ENCODE measurements at places on chromosomes 16 and 17.
A peak's percentile ranks its signal among the peaks of the same experiment; 100 is the strongest.

GRCh38 chr16:88911136-88911945, 44.9 kb upstream of the PABPN1L start:
- no peak for DNase-seq

- DNase-seq, result no peak
Measured at GRCh38 chr17:80926591-80927250, 64.9 kb upstream of the CHMP6 start.

GRCh38 chr16:75244844-75245758, 6.3 kb downstream of the BCAR1 start:
- peak; percentile 81 for DNase-seq

GRCh38 chr16:450785-451512, 25.5 kb downstream of the RAB11FIP3 start:
- DNase-seq, result no peak

- no peak for DNase-seq
Measured at GRCh38 chr16:73871088-73871733, 425.4 kb upstream of the PSMD7 start.

DNA sequence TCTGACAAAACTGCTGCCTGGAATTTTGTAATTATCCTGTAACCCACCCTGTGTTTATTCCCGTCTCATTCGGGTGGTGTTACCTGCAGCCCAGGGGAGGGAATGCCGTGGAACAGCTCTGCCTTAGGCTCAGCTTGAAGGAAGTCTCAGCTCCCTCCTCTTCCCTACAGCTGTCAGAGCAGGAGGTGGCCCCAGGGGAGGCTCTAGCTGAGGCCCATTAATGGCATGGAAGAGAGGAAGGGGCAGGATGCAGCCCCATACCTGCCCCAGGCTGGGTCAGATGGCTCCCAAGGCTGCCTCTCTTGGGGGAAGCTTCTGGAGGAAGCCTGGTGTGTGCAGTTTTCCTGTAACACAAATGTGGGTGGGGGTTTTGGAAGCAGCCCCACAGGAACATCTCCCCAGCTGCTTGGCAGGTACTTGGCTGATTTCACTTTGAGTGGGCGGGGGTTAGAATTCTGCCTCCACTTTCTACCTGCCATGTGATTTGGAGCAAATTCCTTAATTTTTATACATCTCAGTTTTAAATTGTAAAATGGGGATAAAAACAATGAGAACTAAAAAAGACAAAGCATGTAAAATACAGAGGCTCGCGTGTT, 103.9 kb downstream of the MGAT5B start:
- no peak for DNase-seq

DNA sequence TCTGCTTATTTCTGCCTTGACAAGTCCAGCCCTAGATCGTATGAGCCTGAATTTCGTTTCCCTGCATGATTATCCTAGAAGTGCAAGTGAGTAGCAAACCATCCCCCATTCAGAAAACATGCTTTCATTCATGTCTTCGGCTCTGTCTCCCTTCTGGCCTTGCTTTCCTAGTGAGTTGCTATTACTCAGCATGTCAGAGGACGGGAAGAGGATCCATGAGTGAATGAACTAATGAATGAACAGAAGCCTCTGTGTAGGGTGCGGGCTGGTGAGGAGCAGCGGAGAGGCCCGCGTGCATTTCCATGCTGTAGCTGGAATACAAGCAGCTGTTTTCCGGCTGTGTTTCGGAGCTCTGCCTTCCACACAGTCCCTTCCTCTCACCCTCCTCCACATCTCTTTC, 155.7 kb upstream of the NOL11 start:
- DNase-seq, result no peak

- no peak for DNase-seq
Measured at GRCh38 chr17:50573866-50574611, 13.5 kb downstream of the CACNA1G start.

GRCh38 chr16:15829460-15829859, 27.4 kb downstream of the MYH11 start:
- peak; percentile 54 for DNase-seq

DNA sequence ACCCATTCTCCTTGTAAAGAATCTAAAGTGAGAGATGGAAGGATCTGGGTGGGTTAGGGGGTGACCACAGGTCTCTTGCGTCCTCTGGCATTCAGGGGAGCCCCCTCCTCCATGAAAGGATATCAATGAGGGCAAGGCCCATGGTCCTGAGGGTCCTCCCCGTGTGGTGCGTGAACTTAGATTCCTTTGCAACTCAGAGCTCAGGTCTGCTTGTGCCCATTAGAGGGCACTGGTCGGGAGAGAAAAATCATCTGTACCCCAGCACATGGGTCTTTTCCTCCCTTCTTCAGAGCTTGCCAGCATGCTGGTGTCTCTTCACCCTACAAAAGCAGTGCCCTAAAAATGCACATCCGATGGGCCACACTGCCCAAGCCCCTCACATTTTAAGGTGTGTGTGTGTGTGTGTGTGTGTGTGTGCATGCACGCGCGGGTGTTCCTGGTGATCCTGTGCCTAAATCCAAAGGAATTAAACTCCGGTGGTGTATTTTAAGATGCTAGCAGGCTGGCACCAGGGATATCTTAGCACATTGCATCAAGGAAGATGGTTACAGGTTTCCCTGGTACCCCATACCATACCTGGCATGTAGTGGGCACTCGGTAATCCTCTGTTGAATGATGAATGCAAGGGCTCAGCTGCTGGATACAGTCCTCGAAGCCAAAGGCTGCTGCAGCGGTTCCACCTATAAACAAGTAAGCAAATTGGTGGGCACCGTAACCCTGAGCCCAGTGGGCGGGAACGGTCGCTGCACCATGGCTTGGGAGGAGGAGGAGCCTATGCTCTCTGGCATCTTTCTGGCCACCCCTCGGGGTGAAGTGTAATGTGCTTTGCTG, 4.7 kb downstream of the C1QTNF1 start:
- DNase-seq, result no peak

GRCh38 chr17:30308406-30308805, 16.7 kb upstream of the BLMH start:
- DNase-seq, result no peak

DNA sequence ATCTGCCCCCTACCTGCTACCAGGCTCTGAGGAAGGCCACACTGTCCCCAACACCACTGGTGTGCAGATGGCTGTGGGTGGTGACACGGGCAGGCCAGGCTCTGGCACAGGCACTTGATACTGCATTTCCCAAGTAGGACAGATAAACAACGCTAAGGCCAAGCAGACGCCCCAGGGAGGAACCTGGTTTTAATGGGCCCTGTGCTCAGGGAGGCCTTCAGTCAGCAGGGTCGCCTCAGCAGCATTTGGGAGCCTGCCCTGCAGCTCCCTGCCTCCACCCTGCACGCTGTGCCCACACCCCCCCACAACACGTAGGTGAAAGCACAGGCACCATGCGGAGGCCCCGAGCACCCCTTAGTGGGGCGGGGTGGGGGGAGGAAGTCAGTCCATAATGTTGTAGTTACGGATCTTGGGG, 3.3 kb upstream of the FASN start:
- DNase-seq, result no peak

DNA sequence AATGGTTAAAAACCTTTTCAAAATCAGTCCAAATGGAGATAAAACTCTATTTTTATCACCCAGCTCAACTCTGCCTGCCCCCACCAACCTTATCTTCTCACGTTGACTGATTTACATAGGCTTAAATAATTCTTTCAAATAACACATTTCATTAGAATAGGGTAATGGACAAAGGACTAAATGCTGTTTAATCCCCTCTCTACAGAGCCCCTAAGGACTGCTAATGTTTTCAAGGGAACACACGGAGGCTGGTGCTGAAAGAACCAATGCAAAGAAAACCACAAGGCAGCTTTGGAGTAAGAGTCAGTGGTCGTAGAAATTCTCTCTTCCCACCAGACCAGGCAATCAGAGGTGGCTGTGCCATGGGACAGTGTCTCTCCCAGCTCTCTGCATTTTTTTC, 445.7 kb upstream of the MAF start:
- no peak for DNase-seq

- peak; percentile 87 for DNase-seq
Measured at GRCh38 chr17:55845385-55845784, 94.5 kb downstream of the PCTP start.

DNA sequence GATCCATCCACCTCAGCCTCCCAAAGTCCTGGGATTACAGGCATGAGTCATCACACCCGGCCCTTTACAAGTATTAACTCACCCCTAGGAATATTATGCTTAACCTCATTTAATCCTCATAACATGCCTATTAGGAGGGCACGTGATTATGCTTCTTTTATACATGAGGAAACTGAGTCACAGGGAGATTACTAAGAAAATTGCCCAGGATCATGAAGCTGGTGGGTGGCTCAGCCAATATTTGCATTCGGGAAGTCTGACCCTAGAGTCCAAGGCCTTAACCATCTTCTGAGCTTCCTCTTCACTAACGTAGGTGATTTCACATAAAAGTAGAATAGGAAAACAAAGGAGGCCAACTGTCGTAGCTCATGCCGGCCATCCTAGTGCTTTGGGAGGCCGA, 19.0 kb upstream of the SNN start:
- DNase-seq, result no peak

DNA sequence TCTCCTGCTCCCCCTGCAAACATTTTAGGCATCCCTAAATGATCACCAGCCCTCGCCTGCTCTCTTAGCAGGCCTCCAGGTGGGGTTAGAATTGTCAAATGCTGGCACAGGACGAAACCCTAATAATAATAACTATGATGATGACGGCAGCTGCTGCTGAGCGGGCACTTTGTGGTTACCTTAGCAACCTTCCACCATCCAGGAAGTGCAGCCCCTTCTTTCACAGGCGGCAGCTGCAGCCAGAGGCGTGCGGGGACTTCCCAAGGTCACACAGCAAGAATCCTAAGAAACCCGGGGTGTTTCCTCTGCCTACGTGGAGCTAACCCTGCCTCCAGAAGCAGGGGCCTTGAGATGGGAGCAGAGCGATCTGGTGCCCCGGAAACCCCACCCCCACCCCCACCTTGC, 22.4 kb upstream of the EIF1 start:
- peak; percentile 50 for DNase-seq

GRCh38 chr16:23148166-23148512, 1.1 kb downstream of the USP31 start:
- no peak for DNase-seq

GRCh38 chr16:3842994-3843393, 37.5 kb downstream of the CREBBP start:
- no peak for DNase-seq

- no peak for DNase-seq
Measured at GRCh38 chr17:57751348-57751971, 6.4 kb upstream of the CCDC182 start.

DNA sequence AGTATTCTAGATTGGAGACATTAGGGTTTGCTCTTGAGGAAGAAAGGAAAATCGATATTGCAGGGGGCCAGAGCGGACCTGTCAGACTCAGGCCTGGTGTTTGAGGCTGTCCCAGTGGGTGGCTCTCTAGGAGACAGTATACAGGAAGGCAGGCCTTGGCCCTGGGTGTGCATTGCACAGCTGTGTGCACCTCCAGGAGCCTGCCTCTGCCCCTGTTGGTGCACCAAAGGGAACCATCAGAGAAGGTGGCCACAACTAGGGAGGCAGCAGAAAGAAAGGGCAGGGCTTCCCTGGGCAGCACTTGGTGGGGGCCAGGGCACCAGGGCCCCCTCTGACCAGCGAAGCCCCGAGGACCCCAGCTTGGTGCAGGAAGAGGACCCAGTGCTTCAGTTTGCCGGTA, 188.0 kb downstream of the NTN1 start:
- DNase-seq, result no peak

GRCh38 chr17:76268015-76268749, 3.0 kb downstream of the UBALD2 start:
- DNase-seq, result peak; percentile 56

DNA sequence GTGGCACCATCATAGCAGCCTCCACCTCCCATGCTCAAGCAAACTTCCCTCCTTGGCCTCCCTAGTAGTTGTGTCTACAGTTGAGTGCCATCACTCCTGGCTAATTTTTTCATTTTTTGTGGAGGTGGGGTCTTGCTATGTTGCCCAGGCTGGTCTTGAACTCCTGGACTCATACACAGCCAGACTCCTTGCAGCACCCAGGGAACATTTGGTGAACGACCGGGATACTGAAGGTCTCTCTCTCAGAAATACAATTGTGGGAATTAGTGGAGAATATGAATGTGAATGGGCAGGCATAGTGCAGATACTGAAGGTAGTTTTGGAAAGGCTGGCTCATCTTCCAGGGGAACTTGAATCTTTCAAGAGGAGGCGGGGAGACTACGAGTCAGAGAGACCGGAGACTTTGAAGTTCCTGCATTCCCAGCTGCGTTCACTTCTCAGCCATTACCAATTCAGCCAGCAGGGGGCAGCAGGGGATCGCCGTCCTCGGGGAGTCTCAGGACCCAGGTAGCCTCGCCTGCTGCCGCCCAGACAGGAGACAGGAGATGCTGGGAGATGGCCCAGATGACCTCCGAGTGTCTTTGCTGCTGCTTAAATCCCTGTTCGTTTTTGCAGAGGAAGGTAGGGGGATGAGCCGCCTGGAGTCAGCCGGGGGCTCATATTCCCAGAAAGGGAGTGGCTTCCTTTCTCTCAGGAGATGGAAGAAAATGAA, 68.6 kb downstream of the HAPSTR1 start:
- peak; percentile 93 for DNase-seq

- no peak for DNase-seq
Measured at GRCh38 chr17:70086516-70086915, 11.5 kb downstream of the KCNJ16 start.

- DNase-seq, result no peak
Measured at GRCh38 chr16:18979936-18980335, 3.8 kb upstream of the TMC7 start.

Measured in GM23338 (cell line).